Mononuclear cell (primary cell): ENCODE measurements at places on chromosomes 2 and 18. TPM values are rescaled to one million over a fixed set of nuclear protein-coding genes. Genes with fewer than 3 reads are reported as not detected.

MROH2A gene
- not detected for total RNA-seq

RFX8 gene
- 0.21 TPM for total RNA-seq

CHST9 gene
- total RNA-seq, result 0.10 TPM

SULT6B1 gene
- not detected for total RNA-seq

VWA3B gene
- not detected for total RNA-seq

NEURL3 gene
- 0.52 TPM for total RNA-seq

FAM124B gene
- total RNA-seq, result 1.6 TPM

CD302 gene
- 64.3 TPM for total RNA-seq

QPCT gene
- total RNA-seq, result 49.5 TPM

FMNL2 gene
- total RNA-seq, result 1.2 TPM

DCDC2C gene
- not detected for total RNA-seq
